CD8-positive, alpha-beta memory T cell (primary cell): ENCODE measurements at places on chromosomes 2 and 18. TPM values are rescaled to one million over a fixed set of nuclear protein-coding genes. Genes with fewer than 3 reads are reported as not detected.

The MAP3K19 gene
- total RNA-seq: not detected

The CTNNA2 gene
- not detected for total RNA-seq

The PAX8 gene
- 2.3 TPM for total RNA-seq

The UGT1A4 gene
- total RNA-seq: not detected

GRCh38 chr2:31414601-31415241 is at the start of gene XDH:
XDH (minus strand) TSS chr2:31414742; CDS start chr2:31414666, 76 bp downstream.
- DNase-seq: no peak
- no peaks in the 10 kb centered on the region for H3K27me3 ChIP-seq
- no peaks in the 10 kb centered on the region for H3K4me1 ChIP-seq
- no peaks in the 10 kb centered on the region for H3K36me3 ChIP-seq

- H3K27ac ChIP-seq: no peak overlapping the region
- H3K4me1 ChIP-seq: no peaks in the 10 kb centered on the region
- no peaks in the 10 kb centered on the region for H3K36me3 ChIP-seq
- H3K4me3 ChIP-seq: no peak overlapping the region
- no peaks in the 10 kb centered on the region for H3K27me3 ChIP-seq
These were observed 177.7 kb downstream of the SEPTIN10 start for GRCh38 chr2:109435901-109436598.
